Neural progenitor cell (in vitro differentiated cells): ENCODE measurements at places on chromosomes 4 and X. TPM values are rescaled to one million over a fixed set of nuclear protein-coding genes. Genes with fewer than 3 reads are reported as not detected.

DNA sequence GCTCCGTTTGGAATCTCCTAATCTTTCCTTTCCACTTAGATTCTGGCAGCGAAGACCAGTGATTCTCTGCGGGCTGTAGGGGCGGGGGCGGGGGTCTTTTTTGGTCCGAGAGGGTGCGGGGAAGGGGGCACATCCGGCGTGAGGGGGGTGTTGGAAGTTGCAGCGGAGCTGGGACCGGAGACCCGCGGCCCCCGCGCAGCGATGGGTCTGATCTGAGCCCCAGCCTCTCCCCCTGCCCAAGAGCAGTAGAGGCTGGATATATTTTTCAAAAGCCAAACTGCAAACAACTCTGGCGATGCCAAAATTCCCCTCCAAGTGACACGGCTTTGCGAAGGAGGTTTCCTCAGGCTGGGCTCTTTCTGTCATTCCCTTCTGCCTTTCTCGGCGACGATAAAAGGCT is 355 bp downstream of the GRID2 start:
- DNase-seq = peak; percentile 30
- no peaks in the 10 kb centered on the region for H3K36me3 ChIP-seq
- peaks cover 13% of the 10 kb centered on the region for H3K4me1 ChIP-seq
- peak overlapping the region; percentile 61 for H3K4me3 ChIP-seq

DNA sequence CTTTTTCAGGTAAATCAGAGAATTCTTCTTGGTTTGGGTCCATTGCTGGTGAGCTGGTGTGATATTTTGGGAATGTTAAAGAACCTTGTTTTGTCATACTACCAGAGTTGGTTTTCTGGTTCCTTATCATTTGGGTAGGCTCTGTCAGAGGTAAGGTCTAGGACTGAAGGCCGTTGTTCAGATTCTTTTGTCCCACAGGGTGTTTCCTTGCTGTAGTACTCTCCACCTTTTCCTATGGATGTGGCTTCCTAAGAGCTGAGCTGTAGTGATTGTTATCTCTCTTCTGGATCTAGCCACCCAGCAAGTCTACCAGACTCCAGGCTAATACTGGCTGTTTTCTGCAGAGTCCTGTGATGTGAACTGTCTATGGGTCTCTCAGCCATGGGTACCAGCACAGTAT is 367.5 kb upstream of the GATB start:
- H3K27ac ChIP-seq = no peak overlapping the region
- H3K36me3 ChIP-seq = no peaks in the 10 kb centered on the region
- H3K4me3 ChIP-seq = no peak overlapping the region
- H3K4me1 ChIP-seq = no peaks in the 10 kb centered on the region
- DNase-seq = no peak

- H3K27ac ChIP-seq = no peak overlapping the region
- H3K4me3 ChIP-seq = no peak overlapping the region
- H3K36me3 ChIP-seq = no peaks in the 10 kb centered on the region
Observed at GRCh38 chrX:11558972-11559371, 106.7 kb downstream of the ARHGAP6 start.

The TMEM271 gene
- total RNA-seq = not detected in 2 replicates

The SMIM10L2A gene
- 1.9 and 5.9 TPM in 2 replicates for total RNA-seq
